Stimulated activated effector memory CD8-positive, alpha-beta T cell treated with anti-CD3 and anti-CD28 coated beads, Interleukin-12 subunit alpha, Interleukin-12 subunit beta, amount 100 ng/mL, for 72 hours (primary cell): ENCODE measurements at places on chromosomes 2 and 18.

GRCh38 chr2:152376968-152377367, 42.0 kb downstream of the FMNL2 start:
- DNase-seq = no peak

- peak; percentile 60 for DNase-seq
These were observed at the start of gene SPR for GRCh38 chr2:72887032-72887739. Gene SPR, plus strand, starts transcription at chr2:72887408. Its CDS starts 25 bp downstream, at chr2:72887433.

DNA sequence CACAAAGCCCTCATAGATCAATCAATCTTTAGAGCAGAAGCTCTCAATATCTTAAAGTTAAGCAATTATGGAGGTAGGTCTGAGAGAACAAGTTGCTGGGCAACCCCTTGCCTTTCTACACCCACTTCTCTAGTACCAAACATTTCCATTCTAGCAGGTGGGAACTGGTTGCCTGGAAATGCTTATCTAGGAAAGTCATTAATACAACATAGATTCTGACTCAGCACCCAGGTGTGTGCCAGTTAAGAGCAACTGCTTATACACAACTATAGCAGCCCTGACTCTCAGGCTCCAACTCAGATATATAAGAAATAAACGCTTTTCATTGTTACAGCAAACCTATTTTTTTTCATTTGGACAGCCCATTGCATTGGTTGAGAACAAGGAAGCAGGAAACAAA, 237.7 kb downstream of the IRS1 start:
- DNase-seq = no peak

DNA sequence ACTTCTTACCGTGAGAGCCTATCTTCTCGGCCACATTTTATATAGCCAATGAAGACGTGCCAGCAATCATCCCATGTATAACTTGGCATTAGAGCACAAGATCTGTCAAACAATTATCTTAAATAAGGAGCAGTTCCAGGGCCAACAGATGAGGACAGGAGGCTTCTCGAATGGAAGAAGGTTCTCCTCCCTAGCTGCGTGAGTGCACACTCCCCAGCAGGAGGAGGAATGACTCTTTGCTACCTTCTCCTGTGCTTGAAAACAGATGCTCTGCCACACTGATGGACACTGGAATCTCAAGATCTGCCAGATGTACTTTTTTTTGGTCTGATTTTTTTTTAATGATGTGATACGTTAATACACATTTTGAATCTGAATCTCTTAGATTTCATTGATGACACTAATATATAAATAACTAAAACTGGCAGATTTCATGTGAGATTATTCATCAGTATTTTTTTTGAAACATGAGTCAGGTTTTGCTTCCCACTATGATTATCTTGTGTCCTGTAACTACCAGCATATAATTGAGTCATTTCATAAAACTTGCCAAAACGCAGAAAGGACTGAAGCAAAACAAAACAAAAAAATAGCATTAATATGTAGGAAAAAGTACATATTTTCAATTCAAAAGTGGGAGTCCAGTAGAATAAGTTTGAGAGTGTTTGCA, 626 bp upstream of the VIT start:
- DNase-seq = no peak

DNA sequence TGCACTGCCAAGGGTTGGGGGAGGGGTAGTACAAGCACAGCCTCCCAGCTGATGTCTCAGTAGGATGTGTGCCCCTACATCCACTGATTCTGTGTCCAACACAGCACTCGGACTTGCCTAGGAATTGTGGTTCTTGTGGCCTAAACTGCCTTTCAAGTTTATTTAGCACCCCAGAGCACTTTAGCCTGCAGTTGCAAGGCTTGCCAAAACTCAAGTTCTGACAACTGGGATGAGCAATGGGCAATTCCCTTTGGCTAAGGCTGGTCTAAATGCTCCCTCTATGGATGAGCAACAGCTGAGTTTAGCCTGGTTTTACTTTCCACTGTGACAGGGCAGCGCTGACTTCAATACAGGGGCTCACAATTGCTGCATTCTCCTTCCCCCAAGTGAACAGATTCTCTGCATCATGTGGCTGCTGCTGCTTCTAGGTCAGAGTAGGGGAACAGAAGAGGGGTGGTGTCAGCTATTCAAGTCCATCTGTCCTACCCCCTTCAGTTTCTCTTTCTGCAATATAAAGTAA, 471.5 kb downstream of the PIK3C3 start:
- DNase-seq = no peak

- DNase-seq = no peak
These were observed 520.3 kb downstream of the LRRTM4 start for GRCh38 chr2:77001895-77002294.

DNA sequence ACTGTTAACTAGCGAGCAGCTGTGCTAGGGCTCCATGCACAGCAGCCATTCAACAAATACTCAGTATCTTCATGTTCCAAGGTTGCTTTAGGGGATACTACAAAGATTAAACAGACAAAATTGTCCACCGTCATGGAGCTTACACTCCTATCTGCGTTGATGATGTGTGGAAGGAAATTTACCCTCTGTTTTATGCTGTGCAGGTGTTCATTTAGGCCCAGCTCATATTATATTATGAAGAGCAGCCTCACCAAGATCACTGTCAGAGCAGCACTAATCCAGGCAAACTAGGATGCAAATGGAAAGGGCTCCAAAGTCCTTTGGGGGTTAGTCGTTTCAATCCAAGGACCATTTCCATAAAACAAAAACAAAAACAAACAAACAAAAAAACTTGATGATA, 13.4 kb upstream of the WIPF1 start:
- DNase-seq = no peak

GRCh38 chr2:105590780-105591660, 153.7 kb upstream of the NCK2 start:
- no peak for DNase-seq
